ENCODE measurements at places on chromosomes 2 and 18.

DNA sequence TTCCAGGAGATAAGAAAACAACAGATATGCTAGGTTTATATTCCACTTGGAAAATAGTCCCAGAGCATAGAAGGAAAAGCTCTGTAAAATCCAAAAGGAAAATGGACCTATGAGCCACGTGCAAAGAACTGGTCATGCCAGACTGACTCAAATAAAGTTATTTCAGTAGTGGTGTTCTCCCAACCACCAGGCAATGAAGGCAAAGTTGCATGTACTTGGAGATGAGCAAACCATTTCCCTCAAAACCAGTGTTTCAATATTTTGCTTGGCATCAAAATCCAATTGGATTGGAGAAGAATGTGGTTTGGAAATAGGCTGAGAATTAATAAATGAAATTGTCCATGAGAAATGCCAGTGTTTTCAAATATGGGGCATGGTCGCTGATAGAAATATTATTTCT lies 237.5 kb downstream of the ICOS start:
- no peak for DNase-seq

DNA sequence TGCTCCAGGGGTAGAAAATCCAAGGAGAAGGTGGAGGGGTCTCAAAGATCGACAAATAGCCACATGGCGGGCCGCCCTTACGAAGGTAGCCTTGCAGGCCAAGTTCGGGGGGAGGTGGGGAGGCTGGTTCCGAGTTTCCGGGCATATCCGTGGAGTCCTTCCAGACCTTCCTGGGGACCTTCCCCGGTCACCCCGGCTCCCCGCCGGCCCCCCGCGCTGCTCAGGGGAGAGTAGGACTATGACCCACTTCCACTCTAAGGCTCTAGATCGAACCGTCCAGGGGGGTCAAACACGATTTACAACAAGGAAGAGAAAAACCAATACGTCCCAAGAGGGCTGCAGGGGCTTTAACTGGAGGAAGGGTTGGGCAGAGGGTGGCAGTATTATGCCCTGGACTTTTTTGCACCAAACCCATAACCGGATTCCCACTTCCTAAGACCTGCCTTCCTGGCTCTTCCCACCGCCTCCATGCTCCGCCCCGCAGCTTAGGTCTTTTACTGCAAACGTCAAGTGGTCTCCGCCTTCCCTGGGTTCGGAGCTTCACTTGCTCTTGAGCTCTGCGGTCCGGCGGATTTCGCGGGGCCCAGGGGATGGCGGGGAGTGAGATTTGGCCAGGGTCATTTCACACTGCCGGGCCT lies 779 bp upstream of the LYPD6 start:
- DNase-seq, result no peak

- DNase-seq, result no peak
Observed at GRCh38 chr2:73117441-73117840, 4.7 kb upstream of the RAB11FIP5 start.

DNA sequence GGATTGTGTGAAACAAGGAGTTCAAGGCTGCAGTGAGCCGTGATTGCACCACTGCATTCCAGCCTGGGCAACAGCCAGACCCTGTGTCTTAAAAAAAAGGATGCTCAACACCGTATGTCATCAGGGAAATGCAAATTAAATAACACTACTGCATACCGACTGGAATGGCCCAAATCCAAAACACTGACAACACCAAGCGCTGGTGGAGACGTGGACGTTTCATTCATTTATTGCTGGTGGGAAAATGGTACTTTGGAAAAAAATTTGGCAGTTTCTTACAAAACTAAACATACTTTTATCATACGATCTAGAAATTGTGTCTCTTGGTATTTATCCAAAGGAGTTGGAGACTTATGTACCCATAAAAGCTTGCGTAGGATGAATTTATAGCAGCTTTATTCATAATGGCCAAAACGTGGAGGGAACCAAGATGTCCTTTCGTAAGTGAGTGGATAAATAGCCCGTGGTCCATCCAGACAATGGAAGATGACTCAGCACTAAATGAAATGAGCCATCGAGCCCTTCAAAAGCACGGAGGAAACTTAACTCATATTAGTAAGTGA lies 24.2 kb downstream of the NEU4 start:
- no peak for DNase-seq

DNA sequence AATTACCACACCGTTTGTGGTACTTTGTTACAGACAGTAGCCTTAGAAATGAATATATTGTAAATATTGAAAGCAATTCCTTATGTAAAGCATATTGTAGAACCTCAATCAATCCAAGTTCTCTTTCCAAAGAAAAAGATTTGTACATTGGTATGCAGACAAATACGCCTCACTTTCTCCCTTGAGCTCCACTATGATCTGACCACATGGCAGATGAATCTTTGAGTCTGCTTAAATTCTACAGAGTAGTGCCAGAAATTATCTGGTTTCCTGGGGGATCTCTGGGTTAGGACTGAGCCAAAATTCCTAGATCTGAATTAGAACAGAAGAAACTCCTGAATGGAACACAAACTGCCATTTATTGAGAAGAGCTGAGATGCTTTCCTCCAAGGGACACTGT lies 99.0 kb downstream of the CPO start:
- no peak for DNase-seq
